T-helper 17 cell (primary cell): ENCODE measurements at places on chromosomes 11 and 22.

DNA sequence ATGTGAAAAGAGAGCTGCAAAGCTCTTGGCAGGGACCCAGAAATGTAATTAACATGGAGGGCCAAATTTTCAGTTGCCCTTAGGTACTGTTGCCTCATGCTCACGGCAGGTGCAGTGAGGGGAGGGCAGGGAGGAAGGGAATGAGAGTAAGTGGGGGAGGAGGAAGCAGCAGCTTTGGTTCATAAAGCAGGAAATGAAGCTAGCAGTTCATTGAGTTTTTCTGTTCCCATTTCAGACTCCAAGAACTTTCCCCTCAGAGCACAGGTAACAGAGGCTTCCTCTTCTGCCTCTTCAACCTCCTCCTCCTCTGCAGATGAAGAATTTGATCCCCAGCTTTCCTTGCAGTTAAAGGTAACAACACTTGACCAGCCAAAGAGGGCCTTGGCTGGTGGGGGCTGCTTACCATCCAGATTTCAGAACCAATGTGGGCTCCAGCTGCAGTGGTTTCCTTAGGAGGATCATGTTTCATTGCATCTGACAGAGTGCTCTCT, 57.9 kb upstream of the PARVA start:
- no peak for DNase-seq

DNA sequence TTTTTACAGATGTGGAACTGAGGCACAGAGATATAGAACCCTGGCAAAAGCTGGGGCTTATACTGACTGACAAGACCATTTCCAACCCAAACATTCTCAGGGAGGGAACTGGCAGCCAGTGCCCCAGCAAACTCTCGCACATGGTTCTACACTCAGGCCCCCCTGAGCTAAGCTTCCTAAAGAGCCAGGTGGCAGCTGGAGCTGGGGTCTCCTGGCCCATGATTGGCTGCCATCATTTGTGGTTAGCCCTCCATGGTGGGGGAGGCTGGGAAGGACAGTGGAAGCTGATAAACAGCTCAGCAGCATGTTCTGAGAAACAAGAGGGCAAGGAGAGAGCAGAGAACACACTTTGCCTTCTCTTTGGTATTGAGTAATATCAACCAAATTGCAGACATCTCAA, at the start of gene RAG1:
RAG1 (plus strand) TSS at position 314 of the 400 bp plus-strand sequence. CDS start 5,298 bp downstream, outside the sequence.
- DNase-seq = no peak

GRCh38 chr11:57541169-57541568, 3.8 kb downstream of the SMTNL1 start:
- DNase-seq = no peak

- no peak for DNase-seq
Measured at GRCh38 chr22:41302021-41302767, 869 bp downstream of the ZC3H7B start.

DNA sequence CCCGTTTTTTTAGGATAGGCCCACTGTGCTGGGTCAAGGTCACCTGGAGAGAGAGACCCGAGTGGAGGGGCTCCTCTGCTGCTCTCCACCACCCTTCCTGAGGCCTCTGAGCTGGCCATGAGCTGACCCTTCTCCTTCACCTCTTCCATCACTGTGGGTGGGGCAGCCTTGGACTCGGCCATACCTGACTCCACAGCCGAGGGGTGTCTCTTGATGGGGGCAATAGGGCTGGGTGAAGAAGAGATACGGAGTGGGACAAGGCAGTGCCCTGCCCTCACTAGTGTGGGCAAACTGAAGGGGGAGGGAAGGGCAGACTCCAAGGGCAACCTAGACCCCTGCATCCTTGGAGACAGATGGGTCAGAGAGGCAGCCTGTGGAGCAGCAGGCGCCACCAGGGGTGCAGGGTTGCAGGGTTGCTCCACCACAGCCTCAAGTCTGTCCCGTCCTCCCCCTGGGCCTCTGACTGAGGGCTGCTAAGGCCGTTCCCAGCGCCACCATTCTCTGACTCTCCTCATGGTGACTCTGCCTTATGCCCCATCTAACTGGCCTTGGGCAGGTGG, 20.1 kb upstream of the NECTIN1 start:
- DNase-seq = no peak

- DNase-seq = no peak
Measured at GRCh38 chr11:132539590-132540368, 992.5 kb downstream of the OPCML start.

- DNase-seq = no peak
Measured at GRCh38 chr11:110148775-110149744, 55.9 kb downstream of the ZC3H12C start.

GRCh38 chr22:49826603-49827270, 936 bp downstream of the BRD1 start:
- DNase-seq = peak; percentile 34

DNA sequence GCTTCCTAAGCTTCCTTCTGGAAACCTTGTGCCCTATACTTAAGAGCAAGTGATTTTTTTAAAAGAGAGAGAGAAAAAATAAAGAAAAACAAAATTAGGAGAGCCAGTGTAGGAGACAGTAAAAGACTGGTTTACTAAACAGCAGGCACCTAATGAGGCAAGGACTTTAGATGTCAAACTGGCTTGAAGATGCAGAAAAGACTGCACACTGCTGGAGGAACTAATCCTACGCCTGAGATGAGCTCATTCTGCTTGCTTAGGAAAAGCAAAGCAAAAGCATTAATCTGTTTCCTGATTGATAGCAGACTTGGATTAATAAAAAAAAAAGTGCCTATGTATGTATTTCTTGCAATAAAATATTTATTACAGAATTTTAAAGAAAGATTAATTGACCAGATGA, 113.6 kb upstream of the SEZ6L start:
- no peak for DNase-seq

- DNase-seq = peak; percentile 55
Measured at GRCh38 chr11:63635762-63636465, 21.7 kb upstream of the PLAAT3 start.

DNA sequence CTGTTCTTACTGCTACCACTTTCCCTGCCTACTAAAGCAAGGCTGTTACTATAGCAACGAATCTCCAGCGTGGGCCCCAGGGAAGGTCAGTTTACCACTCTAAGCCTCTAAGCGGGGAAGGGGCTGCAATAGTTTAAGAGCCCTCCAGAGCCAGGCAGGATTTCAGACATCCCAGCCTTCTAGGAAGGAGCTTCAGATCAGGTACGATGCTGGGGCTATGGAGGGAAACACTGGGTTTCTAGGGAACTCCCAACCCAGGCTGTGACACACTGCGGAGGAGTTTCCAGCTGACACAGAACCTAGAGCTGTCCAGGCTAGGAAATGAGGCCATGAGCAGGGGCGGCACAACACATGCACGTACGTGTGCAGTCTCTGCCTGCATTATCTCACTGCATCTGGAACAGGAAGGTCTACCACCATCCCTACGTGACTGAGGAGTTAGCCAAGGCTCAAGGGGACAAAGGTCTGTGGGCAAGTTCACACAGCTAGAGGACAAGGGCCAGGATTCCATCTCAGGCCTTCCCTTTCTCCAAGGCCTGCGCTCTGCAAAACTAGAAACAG, 20.4 kb downstream of the HPS4 start:
- DNase-seq = no peak

- no peak for DNase-seq
Measured at GRCh38 chr22:49286181-49286760, 541.4 kb downstream of the BRD1 start.

- DNase-seq = peak; percentile 46
Measured at GRCh38 chr22:37316875-37317371, 34.6 kb downstream of the CYTH4 start.

DNA sequence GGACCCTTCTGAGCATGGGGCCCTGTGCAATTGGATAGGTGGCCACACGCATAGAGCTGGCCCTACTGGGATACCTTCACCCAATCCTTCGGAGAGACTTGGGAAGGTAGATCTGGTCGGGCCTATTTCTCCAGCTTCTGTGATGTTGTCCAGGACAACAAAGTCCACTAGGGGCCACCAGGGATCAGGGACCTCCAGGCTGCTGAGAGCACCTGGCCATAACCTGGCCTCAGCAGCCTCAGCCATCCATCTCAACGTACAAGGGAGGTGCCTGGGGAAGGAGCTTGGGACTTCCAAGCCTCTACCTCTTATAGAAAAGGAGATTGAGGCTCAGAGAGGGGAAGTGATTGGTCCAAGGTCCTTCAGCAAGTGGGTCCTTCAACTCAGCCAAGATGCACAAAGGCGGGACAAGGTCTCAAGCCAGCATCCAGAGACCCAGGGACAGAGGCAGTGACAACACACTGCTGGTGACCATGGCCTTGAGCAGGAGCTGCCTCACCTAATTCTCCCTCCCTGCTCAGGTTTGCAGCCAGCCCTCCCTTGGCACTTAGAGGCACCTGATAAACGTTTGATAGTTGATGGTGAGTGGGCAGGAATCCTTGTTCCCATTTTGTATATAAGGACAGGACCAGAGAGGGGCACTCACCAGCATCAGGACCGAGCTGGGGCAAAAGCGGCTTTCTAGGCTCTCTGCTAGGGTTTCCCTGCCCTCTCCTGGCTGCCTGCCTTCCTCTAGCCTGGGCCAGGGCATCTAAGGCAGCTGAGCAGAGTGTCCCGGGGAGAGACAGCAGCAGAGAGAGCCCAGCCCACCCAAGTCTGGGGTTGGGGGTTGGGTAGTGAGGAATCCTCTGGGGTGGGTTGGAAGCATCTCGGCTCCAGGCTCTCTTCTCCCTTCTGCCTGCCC, 4.5 kb downstream of the RAC2 start:
- no peak for DNase-seq
